Mesendoderm (in vitro differentiated cells): ENCODE measurements at places on chromosomes 1 and 21.
A peak's percentile ranks its signal among the peaks of the same experiment; 100 is the strongest.

DNA sequence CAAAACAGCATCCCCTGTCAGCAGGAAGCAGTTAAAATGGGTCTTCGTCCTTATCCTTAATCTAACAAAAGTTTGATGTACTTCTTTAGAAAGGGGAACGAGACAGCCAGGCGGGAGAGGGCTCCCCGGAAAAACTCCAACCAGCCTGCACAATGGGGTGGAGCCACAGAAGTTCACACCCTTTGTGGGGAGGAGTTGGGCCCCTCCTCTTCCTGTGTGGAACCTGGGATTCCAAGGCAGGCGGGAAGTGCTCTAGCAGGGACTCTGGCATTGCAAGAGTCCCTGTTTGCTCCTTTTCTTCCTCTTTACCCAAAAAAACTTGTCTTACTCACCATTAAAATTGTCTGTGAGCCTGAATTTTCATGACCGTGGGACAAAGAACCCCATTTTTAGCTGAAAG, 47.7 kb downstream of the FCRL5 start:
- H3K36me3 ChIP-seq: no peaks in the 10 kb centered on the region
- DNase-seq: peak; percentile 40
- no peak overlapping the region for H3K4me3 ChIP-seq
- no peaks in the 10 kb centered on the region for H3K27me3 ChIP-seq
- no peaks in the 10 kb centered on the region for H3K4me1 ChIP-seq

- H3K4me3 ChIP-seq: no peak overlapping the region
- no peak overlapping the region for H3K27ac ChIP-seq
- H3K36me3 ChIP-seq: no peaks in the 10 kb centered on the region
- no peak for DNase-seq
- no peaks in the 10 kb centered on the region for H3K4me1 ChIP-seq
Observed at GRCh38 chr1:229336345-229336744, 6.5 kb downstream of the CCSAP start.

DNA sequence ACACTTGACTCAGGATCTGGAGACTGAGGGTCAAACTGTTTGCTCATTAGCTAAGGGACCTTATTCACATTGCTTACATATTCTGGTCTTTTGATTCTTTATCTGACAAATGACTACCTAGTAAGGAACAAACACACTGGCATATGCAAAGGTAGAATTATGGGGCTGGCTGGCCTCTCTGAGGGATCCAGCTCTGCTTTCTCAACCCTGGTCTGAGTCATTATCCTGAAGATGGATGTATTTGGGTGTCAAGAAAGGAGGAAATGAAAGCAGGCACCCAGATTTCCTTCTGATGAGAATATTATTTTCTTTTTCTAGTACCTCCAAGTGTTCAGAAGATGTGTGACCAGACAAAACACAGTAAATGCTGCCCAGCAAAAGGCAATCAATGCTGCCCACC, 6.0 kb downstream of the SMCP start:
- no peak overlapping the region for H3K27ac ChIP-seq
- no peaks in the 10 kb centered on the region for H3K36me3 ChIP-seq
- H3K27me3 ChIP-seq: no peaks in the 10 kb centered on the region
- DNase-seq: no peak

DNA sequence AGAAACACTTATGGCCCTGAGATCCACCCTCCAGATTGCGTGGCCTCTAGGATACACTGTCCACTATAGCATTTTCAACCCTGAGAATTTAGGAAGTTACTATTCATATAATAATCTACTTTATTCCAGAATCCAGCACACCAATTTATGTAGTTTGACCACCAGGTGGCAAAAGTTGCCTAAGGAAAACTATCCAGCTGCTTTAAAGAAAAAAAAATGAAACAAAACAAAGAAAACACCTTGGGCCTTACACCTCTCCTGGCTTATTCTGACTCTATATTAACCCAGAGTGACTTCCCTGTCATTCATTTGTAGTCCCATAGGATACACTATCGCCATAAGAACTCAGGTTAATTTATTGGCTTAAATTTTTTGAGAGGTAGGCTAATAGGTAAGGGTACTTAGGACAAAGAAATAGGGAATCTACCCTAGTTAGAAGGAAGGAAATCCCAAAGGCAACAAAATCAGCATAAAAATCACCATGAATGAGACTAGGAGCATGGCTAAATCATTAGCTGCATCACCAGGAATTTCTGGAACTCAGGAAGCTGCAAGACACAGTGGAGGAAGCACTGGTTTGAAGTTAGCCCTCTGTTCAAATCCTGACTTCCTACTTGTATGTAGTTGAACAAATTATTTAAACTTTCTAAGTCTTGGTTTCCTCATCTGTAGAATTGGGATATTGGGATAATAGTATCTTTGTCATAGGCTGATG, 107.5 kb downstream of the SPAG17 start:
- no peak overlapping the region for H3K27ac ChIP-seq
- H3K27me3 ChIP-seq: no peaks in the 10 kb centered on the region
- no peak overlapping the region for H3K4me3 ChIP-seq
- peak; percentile 82 for DNase-seq
- H3K36me3 ChIP-seq: no peaks in the 10 kb centered on the region

GRCh38 chr21:45250272-45250671, 37.4 kb downstream of the POFUT2 start:
- H3K36me3 ChIP-seq: no peaks in the 10 kb centered on the region
- H3K4me1 ChIP-seq: peaks cover 1% of the 10 kb centered on the region
- H3K27ac ChIP-seq: no peak overlapping the region
- no peaks in the 10 kb centered on the region for H3K27me3 ChIP-seq
- DNase-seq: no peak

GRCh38 chr1:70415882-70416281, 4.8 kb downstream of the CTH start:
- no peak for DNase-seq
- H3K4me1 ChIP-seq: no peaks in the 10 kb centered on the region
- no peak overlapping the region for H3K27ac ChIP-seq
- no peak overlapping the region for H3K4me3 ChIP-seq
- H3K36me3 ChIP-seq: peaks cover 2% of the 10 kb centered on the region

DNA sequence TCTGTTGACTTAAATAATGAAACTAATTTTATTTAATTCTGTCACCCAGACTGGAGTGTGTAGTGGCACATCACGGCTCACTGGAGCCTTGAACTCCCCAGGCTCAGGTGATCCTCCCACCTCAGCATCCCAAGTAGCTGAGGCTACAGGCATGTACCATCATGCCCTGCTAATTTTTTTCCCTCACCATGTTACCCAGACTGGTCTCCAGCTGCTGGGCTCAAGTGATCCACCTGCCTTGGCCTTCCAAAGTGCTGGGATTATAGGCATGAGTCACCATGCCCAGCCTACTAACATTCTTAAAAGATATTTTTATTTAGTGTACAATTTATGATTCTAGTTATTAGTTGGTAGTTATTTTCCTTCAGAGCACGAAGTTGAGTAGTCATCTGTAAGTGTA, 49.5 kb downstream of the NRDC start:
- H3K4me3 ChIP-seq: no peak overlapping the region
- H3K36me3 ChIP-seq: no peaks in the 10 kb centered on the region
- DNase-seq: no peak
- H3K27ac ChIP-seq: no peak overlapping the region

- peaks cover 1% of the 10 kb centered on the region for H3K4me1 ChIP-seq
- no peaks in the 10 kb centered on the region for H3K36me3 ChIP-seq
- H3K27ac ChIP-seq: no peak overlapping the region
- no peak for DNase-seq
- no peaks in the 10 kb centered on the region for H3K27me3 ChIP-seq
Observed at GRCh38 chr1:223208164-223209076, 65.4 kb upstream of the TLR5 start.

DNA sequence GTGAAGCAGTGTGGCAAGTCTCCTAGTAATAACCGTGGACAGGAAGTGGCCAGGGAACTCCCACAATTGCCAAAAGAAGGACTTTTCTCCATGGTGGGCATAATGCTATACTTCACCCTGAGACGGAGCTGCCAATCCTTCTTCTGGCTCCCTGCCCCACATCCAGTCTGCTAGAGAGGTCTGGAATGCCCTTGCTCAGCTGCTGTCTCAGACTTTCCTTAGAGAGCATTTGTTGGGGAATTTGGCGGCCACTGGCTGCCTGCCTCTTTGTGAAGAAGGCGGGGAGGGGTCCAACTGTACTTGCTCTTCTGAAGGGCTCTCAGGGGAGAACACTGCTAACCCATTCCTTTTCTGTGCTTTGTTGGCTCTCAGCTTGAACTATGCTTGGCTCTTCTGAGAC, 123.7 kb upstream of the EDN2 start:
- H3K4me1 ChIP-seq: no peaks in the 10 kb centered on the region
- H3K27ac ChIP-seq: no peak overlapping the region
- DNase-seq: no peak
- no peak overlapping the region for H3K4me3 ChIP-seq
- no peaks in the 10 kb centered on the region for H3K36me3 ChIP-seq
- no peaks in the 10 kb centered on the region for H3K27me3 ChIP-seq

GRCh38 chr1:220967911-220968310, 88.7 kb downstream of the HLX start:
- no peak overlapping the region for H3K27ac ChIP-seq
- no peak for DNase-seq

DNA sequence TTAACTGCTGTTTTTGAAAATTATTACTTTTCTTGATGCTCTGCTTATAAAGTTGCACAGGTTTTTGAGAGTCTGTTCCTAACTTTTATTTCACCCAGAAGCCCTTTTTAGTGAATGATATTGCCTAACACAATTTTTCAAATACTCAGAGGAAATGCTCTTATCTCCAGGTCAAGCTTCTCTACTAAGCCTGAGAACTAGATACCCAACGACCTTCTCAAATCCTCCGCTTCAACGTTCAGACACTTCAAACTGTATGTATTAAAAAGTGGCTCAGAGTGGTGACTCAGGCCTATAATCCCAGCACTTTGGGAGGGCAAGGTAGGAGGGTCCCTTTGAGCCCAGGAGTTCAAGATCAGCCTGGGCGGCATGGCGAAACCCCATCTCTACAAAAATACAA, 88.5 kb downstream of the ASH1L start:
- H3K36me3 ChIP-seq: no peaks in the 10 kb centered on the region
- H3K4me1 ChIP-seq: no peaks in the 10 kb centered on the region
- H3K27ac ChIP-seq: no peak overlapping the region
- DNase-seq: no peak
- no peak overlapping the region for H3K4me3 ChIP-seq

- no peaks in the 10 kb centered on the region for H3K4me1 ChIP-seq
- H3K36me3 ChIP-seq: no peaks in the 10 kb centered on the region
- H3K27me3 ChIP-seq: no peaks in the 10 kb centered on the region
Observed at GRCh38 chr21:32173121-32173724, 105.6 kb downstream of the MIS18A start.

DNA sequence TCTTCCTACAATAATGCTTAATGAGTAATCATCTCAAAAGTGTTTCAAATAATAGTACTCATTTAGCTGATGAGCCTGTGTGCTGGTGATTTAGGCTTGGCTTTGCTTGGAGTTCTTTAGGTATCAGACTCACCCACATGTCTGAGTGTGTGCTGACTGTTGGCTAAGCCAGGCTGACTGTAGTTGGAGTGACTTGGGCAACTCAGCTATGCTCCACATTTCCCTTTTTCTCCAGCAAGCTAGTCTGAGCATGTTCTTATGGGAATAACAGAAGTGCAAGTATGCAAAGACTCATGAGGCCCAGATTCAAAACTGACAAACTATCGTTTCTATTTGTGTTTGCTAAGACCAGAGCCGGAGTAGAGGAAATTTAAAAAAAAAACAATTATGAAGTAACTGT, 99.0 kb upstream of the ADGRL4 start:
- DNase-seq: no peak
- H3K27me3 ChIP-seq: no peaks in the 10 kb centered on the region
- H3K4me1 ChIP-seq: no peaks in the 10 kb centered on the region
- H3K4me3 ChIP-seq: no peak overlapping the region

DNA sequence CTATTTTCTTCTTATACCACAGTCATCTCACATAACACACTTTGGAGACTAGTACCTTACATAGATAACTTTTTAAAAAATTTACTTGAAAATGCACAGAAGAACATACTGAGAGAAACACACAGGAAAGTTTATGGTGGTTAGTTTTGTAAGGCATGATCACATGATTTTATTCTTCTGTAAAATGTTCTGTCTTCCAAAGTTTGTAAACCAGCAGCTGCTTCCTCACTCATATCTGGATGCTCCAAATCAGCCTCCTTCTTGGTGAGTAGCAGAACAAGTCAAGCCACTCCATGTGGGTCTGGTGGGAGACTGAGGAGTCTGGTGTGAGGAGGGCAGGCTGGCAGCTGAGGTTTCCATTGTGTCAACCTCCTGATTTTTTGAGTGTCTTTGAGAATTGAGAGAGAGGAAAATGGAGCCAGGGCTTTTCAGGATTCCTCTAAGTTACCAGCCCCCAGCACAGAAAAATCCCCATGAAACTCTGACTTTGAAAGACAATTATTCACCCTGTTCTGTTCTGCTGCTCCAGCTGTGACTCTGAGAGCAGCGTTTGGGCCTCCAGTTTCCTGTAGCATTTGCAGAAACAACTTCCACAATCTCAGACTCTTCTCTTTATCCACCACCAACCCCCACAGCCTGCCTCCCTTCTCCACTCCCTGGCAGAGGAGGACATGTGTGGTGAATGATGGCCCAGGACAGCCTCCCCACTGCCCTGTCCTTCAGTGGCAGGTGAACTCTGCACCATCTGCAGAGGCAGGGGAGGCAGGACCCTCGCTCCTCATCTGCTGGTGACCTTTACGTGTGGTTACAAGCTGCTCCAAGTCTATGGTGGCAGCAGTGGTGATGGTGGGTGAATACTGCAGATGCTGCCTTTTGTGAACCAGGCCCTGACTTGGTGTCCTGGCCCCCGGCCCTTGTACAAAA, 82.3 kb downstream of the FCRL5 start:
- H3K27me3 ChIP-seq: no peaks in the 10 kb centered on the region
- H3K27ac ChIP-seq: no peak overlapping the region
- no peaks in the 10 kb centered on the region for H3K36me3 ChIP-seq
- DNase-seq: no peak
- no peaks in the 10 kb centered on the region for H3K4me1 ChIP-seq

- no peak overlapping the region for H3K4me3 ChIP-seq
- H3K36me3 ChIP-seq: no peaks in the 10 kb centered on the region
- no peak for DNase-seq
- H3K27ac ChIP-seq: no peak overlapping the region
- H3K27me3 ChIP-seq: no peaks in the 10 kb centered on the region
- no peaks in the 10 kb centered on the region for H3K4me1 ChIP-seq
Observed at GRCh38 chr1:195082183-195082582, 1526.1 kb downstream of the KCNT2 start.

DNA sequence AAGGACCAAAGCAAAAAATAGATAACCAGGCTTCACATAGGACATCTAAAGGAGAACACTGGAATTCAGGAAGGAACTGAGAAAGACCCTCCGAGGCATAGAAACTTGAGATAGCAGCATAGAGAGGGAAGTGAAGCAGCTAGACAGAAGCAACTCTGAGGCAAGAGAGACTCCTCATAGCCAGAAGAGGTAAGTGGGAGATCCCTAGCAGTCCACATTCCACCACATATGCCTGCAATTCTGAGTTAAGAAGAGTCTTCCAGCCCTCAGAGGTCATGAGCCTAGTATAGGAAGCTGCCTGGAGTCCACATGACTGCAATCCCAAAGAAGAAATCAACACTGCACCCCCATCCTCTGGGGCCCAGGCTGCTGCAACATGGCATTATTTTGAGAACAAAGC, 13.9 kb upstream of the FGGY start:
- H3K4me3 ChIP-seq: no peak overlapping the region
- H3K27me3 ChIP-seq: no peaks in the 10 kb centered on the region
- H3K4me1 ChIP-seq: no peaks in the 10 kb centered on the region
